ENCODE measurements at places on chromosomes 3 and 15.

DNA sequence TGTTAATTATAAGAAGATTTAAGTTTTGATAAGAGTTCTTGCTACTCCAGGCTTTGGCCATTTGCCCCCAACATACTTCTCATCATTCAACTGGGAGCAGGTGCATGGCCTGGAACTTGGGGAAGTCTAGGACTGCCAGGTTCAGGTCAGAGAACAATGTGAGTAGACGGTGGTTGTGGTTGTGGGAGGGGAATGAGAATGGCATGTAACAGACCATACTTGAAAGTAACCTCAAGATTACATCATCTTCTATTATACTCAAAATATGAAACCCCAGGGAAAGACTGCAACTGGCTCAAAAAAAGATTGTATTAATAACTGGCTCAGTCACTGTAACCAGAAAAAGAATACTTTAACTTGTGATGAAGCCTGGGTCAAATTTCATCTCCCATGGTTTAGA lies 364.9 kb upstream of the DPPA4 start:
- no peak for DNase-seq

DNA sequence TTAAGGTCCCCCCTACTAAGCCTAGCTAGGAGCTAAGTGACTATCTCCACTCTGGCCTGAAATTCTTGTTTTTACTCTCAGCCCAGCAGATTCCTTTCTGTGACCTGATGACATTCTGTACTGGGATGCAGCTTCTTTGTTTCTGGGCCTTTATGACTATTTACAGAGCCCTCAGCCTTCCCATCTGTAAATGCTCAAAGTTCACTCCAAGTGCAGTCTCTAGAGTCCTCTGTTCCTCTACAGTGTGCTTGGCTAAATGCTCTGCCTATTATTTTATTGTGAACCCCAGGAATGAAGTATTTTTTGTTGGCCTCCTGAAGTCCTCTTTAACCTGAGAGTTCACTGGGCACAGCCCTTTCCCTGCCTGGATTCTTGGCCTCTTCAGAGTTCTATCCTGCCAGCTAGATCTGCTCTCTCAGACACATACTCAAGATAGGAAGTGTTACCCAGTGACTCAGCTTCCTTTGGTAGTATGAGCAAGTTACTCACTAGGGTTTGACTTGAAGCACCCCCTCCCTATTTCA lies 278.1 kb upstream of the P2RY1 start:
- peak; percentile 65 for DNase-seq

GRCh38 chr3:170410428-170411029 lies 8.1 kb upstream of the CLDN11 start:
- peak; percentile 44 for DNase-seq

- no peak for DNase-seq
Observed at GRCh38 chr3:53227993-53228885, 27.6 kb downstream of the TKT start.

GRCh38 chr3:11546657-11547302 lies 96.9 kb downstream of the VGLL4 start:
- DNase-seq = no peak

GRCh38 chr3:128376516-128376915 lies 90.2 kb downstream of the DNAJB8 start:
- DNase-seq = no peak

Measured in SW 1271 (cell line).